NCI-H2227 treated with DMSO at 0.1 percent for 48 hours (cell line): ENCODE measurements at places on chromosomes 6 and 20.

DNA sequence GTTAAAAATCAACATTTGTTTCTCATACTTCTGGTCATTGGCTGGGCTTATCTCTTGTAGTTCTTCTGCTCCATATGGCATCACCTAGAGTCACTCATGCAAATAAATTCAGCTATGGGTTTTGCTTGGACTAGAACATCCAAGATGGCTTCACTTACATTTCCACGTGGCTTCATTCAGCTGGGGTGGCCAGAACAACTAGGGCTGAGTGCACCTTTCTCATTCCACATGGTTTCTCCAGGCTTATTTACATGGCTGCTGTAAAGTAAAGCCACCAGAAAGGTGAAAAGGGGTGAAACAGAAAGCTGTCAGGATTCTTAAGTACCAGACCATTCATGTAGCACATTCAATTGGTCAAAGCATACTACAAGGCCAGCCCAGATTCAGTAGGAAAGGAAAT is 151.1 kb upstream of the BMP2 start:
- no peak for DNase-seq

DNA sequence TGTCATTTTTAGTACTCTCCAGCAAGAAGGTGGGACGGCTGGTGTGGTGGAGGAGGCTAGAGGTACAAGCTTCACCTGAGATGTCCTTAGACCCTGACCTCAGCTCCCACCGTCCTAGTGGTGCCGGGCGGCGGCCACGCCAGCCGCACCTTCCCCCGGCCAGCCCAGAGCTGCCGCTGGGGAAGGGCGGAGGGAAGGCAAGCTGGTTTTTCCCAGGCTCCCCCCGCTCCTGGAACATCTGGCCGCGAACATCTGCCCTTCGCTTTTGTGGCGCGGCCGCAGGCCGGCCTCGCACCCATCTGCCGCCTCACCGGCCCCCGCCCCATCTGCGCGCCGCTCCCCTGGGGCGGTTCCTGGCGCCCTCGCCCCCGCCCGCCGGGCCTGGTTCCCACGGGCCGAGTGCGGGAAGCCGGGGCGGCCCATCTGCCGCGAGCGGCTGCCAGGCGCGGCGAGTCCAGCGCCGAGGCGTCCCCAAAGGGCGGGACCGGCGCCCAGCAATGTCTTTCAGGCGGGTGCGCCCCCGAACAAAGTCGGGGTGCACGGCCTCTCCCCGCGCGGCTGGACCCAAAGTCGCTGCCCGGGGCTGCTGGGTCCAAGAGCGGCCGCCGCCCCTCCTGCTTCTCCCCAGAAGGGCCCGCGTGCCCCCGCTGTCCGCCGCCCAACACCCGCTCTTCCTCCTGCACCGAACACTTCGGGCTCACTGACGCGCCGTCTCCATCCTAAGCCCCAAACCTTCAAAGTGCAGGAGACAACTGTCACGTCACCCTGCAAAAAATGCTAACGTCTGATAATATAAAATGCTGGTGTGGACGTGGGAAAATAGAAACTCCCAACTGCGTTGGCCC is 17.3 kb upstream of the ID1 start:
- no peak for DNase-seq

DNA sequence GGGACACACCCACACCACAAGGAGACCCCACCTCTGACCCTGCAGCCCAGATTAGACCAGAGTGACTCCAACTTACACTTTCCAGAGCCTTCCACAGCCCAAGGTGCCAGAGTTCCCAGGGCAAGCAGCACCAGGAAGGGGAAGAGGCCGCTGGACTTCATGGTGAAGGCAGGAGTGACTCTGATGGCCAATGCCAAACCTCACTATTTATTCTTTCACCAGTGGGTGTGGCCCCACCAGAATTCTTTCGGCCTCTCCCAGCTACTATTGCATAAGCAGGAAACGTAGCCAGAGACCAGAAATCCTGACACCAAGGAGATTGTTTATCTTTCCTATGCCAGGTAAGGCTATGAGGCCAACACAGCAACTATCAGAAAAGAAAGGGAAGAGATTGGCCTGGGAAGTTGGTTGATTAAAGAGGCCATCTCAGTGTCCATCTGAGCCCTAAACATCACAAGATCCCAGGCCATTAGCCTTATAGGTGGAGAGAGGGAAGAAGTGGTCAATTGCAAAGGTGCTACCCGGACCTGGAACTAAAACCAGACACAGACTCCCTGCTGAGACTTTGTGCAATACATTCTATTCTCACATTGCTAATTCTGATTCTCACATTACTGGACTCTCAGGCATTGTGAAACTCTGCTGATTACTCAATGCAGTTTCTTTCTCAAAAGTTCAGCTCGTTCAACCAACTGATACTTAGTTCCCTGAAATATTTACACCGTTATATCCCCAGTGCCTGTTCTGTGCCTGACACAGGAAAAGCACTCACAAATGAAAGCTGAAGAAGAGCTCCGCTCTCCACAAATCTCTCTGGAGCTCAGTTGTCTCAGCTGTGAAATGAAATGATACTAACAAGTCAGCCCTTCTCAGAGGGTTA is at the start of gene SLPI:
Gene SLPI (minus strand): TSS at position 182 of the 880 bp plus-strand sequence. CDS start 21 bp downstream, at position 161.
- DNase-seq: no peak

GRCh38 chr6:43628393-43629103 is 516 bp downstream of the GTPBP2 start:
- DNase-seq: no peak

DNA sequence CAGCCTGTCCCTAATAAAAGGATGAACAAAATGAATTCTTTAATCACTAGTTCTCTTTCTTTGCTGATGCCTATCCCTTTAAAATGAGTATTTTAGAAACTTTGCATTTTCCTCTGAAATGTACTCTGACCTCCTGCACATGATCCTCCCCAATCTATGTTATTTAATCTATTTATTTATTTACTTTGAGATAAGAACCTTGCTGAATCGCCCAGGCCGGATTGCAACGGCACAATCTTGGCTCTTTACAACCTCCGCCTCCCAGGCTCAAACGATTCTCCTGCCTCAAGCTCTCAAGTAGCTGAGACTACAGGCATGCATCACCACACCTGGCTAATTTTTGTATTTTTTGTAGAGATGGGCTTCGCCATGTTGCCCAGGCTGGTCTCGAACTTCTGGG is 27.9 kb downstream of the ADTRP start:
- DNase-seq: no peak

DNA sequence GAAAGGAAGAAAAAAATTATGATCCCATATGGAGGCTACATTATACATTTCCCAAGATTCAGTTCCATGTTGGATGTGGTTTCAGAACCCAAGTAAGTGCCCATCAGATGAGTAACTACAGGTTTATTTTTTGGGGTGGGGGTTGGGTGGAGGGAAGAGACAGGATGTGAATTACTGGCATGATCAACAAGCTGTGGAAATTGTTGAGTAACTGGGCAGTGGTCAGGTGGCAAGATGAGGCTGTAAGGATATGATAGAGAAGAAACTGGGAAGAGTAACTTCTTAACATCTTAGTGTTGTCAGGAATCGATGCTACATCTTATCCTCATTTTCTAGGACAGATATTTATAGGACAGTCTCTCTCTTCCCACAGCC is 153.5 kb downstream of the CFAP61 start:
- DNase-seq: no peak

- DNase-seq: no peak
Measured at GRCh38 chr6:151681433-151682059, 125.9 kb upstream of the ESR1 start.

DNA sequence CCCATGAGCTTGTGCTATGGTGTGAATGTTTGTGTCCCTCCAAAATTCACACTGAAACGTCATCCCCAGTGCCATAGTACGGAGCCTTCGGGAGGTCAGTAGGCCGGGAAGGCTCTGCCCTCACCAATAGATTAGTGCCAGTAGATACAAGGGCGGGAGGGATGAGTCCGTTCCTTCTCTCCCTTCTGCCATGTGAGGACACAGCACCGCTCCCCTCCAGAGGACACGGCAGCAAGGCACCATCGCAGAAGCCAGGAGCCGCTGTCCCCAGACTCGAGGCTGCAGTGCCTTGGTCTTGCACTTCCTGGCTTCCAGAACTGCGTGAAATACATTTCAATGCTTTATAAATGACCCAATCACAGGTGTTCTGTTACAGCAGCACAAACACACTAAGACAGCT is 39.2 kb upstream of the BHLHE23 start:
- DNase-seq: no peak

DNA sequence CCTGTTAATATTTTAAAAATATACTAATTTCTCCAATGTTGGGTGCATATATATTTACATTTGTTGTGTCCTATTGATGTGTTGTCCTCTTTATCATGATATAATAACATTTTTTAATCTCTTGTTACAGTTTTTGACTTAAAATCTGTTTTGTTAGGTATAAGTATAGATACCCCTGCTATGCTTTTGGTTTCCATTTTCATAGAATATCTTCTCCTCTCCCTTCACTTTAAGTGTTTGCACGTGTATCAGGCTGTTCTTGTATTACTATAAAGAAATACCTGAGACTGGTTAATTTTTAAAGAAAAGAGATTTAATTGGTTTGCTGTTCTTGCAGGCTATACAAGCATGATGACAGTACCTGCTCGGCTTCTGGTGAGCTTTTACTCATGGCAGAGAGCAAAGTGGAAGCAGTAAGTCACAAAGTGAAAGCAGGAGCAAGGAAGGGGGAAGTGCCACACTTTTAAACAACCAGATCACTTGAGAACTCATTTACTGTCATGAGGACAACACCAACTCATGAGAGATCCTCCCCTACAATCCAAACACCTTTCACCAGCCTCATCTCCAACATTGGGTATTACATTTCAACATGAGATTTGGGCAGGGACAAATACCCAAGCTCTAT is 340.5 kb upstream of the SYNCRIP start:
- DNase-seq: no peak
